ENCODE measurements at places on chromosomes 6 and 20.

DNA sequence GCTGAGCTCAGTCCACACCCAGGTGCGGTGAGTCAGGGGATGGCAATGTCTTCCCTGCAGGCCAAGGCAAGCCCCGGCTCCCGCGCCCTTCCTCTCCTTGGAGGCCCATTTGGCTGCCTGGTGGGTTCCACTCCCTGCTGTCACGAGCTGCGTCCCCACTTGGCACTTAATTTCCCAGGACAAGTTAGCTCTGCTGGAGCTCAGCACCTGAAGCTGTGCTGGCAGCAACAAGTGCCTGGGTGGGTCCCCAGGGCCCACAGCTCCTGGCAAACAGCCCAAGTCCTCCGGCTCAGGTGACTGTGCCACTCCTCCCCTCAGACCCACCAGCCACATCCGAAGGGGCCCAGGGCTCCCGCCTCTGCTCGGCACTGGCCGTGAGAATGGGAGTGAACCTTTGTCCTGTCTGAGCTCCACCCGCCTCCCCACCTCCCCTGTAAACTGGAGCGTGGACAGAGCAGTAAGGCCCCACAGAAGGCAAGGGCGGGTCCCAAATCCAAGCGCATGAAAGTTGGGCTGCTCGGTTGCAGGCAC is 16.9 kb downstream of the LAMA5 start:
- no peak for DNase-seq

GRCh38 chr6:167589615-167589940 is 237.1 kb upstream of the AFDN start:
- no peak for DNase-seq

GRCh38 chr20:56423211-56423610 is 11.2 kb downstream of the CASS4 start:
- no peak for DNase-seq

DNA sequence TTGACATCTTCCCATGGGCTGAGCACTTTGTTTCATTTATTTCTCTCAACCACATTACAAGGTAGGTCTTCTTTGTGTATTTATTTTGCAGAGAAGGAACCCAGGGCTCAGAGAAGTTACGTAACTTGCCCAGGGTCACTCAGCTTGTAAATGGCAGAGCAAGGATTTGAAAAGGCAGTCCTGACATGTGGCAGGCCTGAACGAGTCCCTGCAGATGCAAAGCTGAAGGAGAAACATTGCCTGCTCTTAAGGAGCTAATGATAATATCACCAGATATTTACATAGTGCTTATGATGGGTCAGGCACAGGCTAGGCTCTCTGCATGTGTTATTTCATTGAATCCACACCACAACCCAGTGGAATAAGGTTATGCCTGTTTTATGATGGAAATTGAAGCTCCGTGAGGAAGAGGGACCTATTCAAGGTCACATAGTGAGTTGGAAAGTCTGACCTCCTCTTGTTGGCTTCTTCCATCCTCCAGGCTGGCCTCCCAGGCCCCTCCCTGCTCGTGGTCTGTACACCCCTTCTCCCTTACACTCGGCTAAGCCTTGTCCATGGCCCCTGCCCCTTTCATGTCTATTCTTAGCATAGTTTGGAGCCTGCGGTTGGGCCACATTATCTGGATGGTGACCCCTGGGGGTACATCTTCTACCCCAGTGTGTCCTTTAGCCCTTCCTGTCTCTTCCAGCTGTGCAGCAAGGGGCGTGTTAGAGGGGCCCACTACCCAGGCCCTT is 12.5 kb downstream of the MYH7B start:
- DNase-seq, result no peak

GRCh38 chr20:11347738-11348137 is 570.0 kb upstream of the BTBD3 start:
- DNase-seq, result no peak

GRCh38 chr6:83536034-83536646 is 23.8 kb downstream of the PRSS35 start:
- DNase-seq, result no peak

GRCh38 chr6:46016063-46016608 is 476 bp upstream of the CLIC5 start:
- DNase-seq, result no peak

GRCh38 chr6:53986721-53987521 is 124.3 kb upstream of the MLIP start:
- no peak for DNase-seq

GRCh38 chr6:138387577-138388368 is 10.1 kb downstream of the SMIM28 start:
- no peak for DNase-seq

DNA sequence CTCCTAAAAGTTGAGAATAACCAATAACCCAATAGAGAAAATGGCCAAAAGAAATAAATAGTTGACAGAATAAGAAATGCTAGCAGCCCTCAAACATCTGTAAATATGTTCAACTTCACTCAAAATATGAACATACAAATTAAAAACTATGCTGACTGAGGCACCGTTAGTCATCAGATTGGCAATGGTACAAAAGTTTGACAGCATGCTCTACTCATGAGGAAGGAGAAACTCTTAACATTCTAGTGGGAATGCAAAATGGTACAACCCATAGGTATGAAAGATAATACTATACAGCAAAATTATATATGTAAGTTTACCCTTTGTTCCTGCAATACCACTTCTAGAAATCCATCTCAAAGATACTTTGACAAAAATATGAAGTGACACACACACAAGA is 1.6 kb upstream of the ZSCAN12 start:
- DNase-seq, result no peak

GRCh38 chr6:144343701-144344428 is 58.7 kb downstream of the UTRN start:
- DNase-seq, result no peak

- DNase-seq, result no peak
These were observed 158.2 kb downstream of the TPBG start for GRCh38 chr6:82521861-82522260.

DNA sequence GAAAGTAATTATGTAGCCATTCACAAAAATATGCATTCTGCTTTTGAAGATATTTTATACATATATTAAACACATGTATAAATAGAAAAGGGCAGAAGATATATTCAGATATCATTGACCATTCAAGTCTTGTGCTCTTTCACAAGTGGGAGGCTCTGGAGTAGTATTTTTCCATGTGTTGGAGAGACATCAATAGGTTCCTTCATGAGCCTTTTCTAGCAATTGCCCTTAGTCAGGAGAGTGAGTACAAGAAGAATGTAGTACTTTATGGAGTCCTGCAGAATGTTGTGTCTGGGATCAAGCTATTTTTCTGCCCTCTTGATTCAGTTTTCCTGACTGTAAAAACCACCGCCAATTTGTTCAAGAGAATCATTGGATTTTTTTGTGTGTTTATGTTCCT is 117.9 kb downstream of the LRRC1 start:
- DNase-seq, result no peak

DNA sequence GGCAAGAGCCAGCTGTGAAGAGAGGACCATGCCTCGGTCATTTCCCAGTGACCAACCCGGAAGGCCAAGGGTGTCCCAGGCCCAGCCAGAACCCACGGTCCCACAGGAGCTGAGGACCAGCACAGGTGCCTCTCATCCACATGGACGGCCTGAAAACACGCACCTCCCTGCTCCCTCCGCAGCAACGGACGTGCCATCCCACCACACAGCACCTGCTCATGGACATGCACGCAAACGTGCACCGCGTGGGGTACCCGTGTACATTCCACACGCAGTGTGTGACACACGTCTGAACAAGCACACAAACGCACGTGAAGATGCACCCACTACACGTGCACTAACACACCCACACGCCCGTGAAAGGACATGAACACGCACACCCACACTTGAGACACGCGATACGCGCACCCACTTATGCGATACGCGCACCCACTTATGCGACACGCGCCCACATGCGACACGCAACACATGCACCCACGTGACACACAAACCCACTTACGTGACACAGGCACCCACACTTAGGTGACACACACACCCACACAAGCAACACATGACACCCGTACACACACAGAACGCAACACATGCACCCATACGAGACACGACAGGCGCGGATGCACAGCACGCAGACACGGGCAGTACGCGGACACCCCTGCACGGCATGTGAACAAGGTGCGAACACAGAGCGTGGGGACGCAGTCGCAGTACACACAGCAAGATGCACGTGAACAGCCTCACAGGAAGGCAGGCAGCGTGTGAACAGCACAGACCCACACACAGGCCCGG is 30.1 kb downstream of the LAMA5 start:
- DNase-seq, result no peak

DNA sequence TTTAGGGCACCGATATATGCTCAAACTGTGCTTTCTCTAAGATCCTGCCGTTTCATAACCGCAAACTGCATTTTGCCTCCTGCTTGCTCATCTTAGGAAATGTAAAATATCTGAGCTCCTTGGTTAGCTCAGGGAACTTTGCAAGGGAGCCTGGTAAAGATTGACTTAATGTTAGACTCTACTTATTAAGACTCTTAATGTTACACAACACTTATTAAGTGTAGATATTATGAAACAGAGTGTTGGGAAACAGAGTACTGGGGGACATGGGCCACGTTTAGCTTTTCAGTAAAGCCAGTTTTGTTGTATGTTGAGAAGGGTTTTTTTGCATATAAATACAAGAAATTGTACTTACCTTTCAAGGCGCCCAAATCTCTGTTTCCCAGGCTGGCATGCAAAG is 1.9 kb downstream of the LTV1 start:
- no peak for DNase-seq
